Activated naive CD8-positive, alpha-beta T cell treated with anti-CD3 and anti-CD28 coated beads, Interleukin-2, amount 10 ng/mL, durations not matched to agents 7 days and 5 days (primary cell): ENCODE measurements at places on chromosomes 6 and 20. TPM values are rescaled to one million over a fixed set of nuclear protein-coding genes. Genes with fewer than 3 reads are reported as not detected.
A peak's percentile ranks its signal among the peaks of the same experiment; 100 is the strongest.

- H3K4me3 ChIP-seq: no peak overlapping the region
- H3K27ac ChIP-seq: no peak overlapping the region
- no peaks in the 10 kb centered on the region for H3K36me3 ChIP-seq
- DNase-seq: no peak
- H3K4me1 ChIP-seq: no peaks in the 10 kb centered on the region
- no peaks in the 10 kb centered on the region for H3K27me3 ChIP-seq
These were observed 145.2 kb downstream of the COL21A1 start for GRCh38 chr6:56102216-56102615.

- no peaks in the 10 kb centered on the region for H3K4me1 ChIP-seq
- no peak overlapping the region for H3K4me3 ChIP-seq
- no peaks in the 10 kb centered on the region for H3K36me3 ChIP-seq
- no peaks in the 10 kb centered on the region for H3K27me3 ChIP-seq
These were observed 111.0 kb downstream of the TBXT start for GRCh38 chr6:166056637-166057036.

RPS6KA2 gene
- 5.7 TPM for total RNA-seq

C6orf163 gene
- total RNA-seq: 3.4 TPM

GRCh38 chr6:33845031-33845745 is 41.4 kb upstream of the MLN start:
- H3K4me1 ChIP-seq: peaks cover 4% of the 10 kb centered on the region
- H3K4me3 ChIP-seq: no peak overlapping the region
- H3K27ac ChIP-seq: no peak overlapping the region

GRCh38 chr20:58870293-58871014 is 17.9 kb downstream of the GNAS start:
- no peak overlapping the region for H3K27ac ChIP-seq
- H3K27me3 ChIP-seq: peaks cover 21% of the 10 kb centered on the region
- no peak overlapping the region for H3K4me3 ChIP-seq
- H3K36me3 ChIP-seq: no peaks in the 10 kb centered on the region
- peaks cover 17% of the 10 kb centered on the region for H3K4me1 ChIP-seq

- H3K27ac ChIP-seq: no peak overlapping the region
- no peak for DNase-seq
- no peaks in the 10 kb centered on the region for H3K4me1 ChIP-seq
- H3K27me3 ChIP-seq: no peaks in the 10 kb centered on the region
These were observed 83.2 kb upstream of the EYA4 start for GRCh38 chr6:133157995-133158394.

TOMM34 gene
- 14.4 TPM for total RNA-seq

DNA sequence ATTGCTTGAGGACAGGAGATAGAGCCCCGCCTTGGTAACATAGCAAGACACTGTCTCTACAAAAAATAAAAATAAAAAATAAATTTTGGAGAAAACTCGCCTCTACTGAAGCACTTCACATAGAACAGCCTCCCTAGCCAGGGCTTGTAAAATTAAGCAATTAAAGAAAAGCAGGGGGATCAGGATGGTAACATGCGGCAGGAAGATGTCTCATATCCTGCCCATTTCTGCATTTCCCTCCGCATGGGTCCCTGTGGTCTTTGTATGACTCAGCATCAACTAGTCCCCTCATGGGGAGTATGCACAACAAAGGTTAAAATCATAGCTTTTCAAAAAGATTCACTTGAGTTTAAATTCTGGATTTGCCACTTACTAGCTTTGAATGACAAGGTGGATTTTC is 379.0 kb downstream of the EPHA7 start:
- no peaks in the 10 kb centered on the region for H3K36me3 ChIP-seq
- peaks cover 3% of the 10 kb centered on the region for H3K4me1 ChIP-seq
- no peak overlapping the region for H3K4me3 ChIP-seq
- DNase-seq: no peak

RAMACL gene
- 0.44 TPM for total RNA-seq

DNA sequence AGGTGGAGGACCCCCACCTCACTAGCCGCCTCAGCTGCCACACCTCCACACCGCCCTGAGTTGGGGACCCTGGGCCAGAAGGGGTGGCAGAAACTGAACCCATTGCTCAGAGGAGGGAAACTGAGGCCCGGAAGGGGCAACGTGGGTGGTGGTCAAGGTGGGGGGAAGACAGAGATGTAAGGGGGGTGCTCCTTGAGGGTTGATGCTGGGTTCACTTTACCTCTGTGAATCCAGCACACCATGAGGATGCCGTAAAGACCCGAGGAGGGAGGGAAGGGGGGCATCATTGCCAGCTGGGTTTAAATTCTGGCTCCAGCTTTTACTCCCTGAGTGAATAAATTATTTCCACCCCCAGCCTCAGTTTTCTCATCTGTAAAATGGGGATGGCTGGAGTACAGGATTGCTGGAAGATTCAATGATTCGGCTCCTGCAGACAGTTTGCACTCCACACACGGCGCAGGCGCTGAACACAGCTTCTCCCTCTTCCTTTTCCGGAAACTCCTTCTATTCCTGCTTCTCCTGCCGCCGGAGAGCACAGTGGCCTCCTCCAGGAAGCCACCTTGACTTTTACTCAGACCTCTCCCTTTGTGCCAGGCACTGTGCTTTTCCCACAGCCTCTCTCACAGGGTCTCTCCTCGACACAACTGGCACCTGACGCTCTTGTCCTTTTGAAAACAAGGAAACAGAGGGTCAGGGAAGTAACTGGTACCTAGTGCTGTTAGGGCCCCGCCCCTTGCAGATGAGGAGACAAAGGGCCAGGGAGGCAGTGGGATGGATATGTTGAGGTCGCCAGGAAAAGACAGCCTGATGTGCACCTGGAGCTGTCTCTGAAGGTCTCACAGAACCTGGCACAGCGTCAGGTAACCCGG is 59.4 kb downstream of the UBE2V1 start:
- no peaks in the 10 kb centered on the region for H3K36me3 ChIP-seq
- no peak overlapping the region for H3K4me3 ChIP-seq
- DNase-seq: no peak
- H3K27me3 ChIP-seq: peaks cover 9% of the 10 kb centered on the region
- peaks cover 11% of the 10 kb centered on the region for H3K4me1 ChIP-seq

MAK gene
- total RNA-seq: not detected

- H3K27me3 ChIP-seq: no peaks in the 10 kb centered on the region
- no peak overlapping the region for H3K27ac ChIP-seq
- no peak overlapping the region for H3K4me3 ChIP-seq
- H3K4me1 ChIP-seq: no peaks in the 10 kb centered on the region
- DNase-seq: no peak
- H3K36me3 ChIP-seq: no peaks in the 10 kb centered on the region
These were observed 618.0 kb downstream of the PRKN start for GRCh38 chr6:162109480-162110050.

- H3K36me3 ChIP-seq: peaks cover 8% of the 10 kb centered on the region
- peak overlapping the region; percentile 95 for H3K4me3 ChIP-seq
- peaks cover 37% of the 10 kb centered on the region for H3K4me1 ChIP-seq
- peak overlapping the region; percentile 96 for H3K27ac ChIP-seq
These were observed 1.2 kb downstream of the LMBRD1 start for GRCh38 chr6:69795469-69796072.

DNA sequence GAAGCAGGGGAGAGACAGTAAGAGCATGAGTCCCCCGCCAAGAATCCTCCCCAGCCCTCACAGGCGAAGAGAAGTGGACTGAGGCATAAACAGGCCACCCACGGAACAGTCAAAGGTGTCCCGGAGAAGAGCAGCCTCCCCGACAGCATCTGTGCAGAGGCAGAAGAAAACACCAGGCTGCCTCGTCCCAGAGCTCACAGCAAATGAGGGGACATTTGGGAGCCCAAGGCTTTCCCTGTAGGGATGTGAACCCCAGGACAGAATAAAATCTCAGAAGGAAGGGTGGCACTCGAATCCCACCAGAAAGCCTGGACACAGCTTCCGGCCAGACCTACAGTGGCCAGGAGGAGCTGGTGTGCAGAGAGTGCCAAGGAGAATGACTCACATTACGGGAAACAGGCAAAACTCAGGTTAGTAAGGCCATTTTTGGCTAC is 90.4 kb downstream of the DLL1 start:
- no peak overlapping the region for H3K27ac ChIP-seq
- H3K36me3 ChIP-seq: peaks cover 16% of the 10 kb centered on the region
- peaks cover 3% of the 10 kb centered on the region for H3K4me1 ChIP-seq
- H3K4me3 ChIP-seq: no peak overlapping the region
- H3K27me3 ChIP-seq: peaks cover 9% of the 10 kb centered on the region

- H3K4me1 ChIP-seq: no peaks in the 10 kb centered on the region
- no peaks in the 10 kb centered on the region for H3K36me3 ChIP-seq
- no peak overlapping the region for H3K4me3 ChIP-seq
- H3K27me3 ChIP-seq: no peaks in the 10 kb centered on the region
- no peak overlapping the region for H3K27ac ChIP-seq
These were observed 159.2 kb downstream of the CD109 start for GRCh38 chr6:73854998-73855718.

GRCh38 chr20:56257604-56258003 is 9.1 kb downstream of the MC3R start:
- no peaks in the 10 kb centered on the region for H3K4me1 ChIP-seq
- H3K36me3 ChIP-seq: no peaks in the 10 kb centered on the region
- no peak for DNase-seq
- H3K27me3 ChIP-seq: no peaks in the 10 kb centered on the region
- H3K4me3 ChIP-seq: no peak overlapping the region

DNA sequence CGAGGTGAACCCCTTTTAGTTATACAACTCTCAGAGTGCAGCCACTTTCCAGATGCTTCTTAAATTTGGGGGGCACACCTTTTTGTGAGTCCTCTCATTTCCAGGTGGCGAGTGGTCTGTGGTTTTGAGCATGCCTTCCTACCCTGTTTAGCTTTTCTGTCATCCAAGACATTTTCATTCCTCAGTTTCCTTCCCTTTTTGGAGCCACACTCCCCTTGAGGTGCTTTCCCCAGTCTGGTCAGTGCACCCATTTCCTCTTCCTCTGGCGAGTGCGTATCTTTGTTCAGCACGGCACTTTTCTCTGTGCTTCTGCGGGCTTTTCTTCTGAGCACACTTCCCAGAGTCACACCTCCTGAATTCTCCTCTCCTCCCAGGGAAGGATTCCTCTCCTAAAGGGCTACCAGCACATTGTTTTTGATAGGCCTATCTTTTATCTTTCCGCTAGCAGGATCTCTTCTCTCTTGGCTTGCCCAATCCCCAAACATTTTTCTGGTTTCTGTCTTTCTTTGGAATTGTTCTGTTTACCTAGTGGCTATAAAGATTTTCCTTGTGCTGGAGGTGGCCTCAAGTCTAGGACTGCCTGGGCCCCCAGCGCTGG is 1.4 kb downstream of the PHF20 start:
- peak overlapping the region; percentile 90 for H3K4me3 ChIP-seq
- peaks cover 25% of the 10 kb centered on the region for H3K36me3 ChIP-seq
- no peaks in the 10 kb centered on the region for H3K27me3 ChIP-seq
- peaks cover 54% of the 10 kb centered on the region for H3K4me1 ChIP-seq
- peak; percentile 37 for DNase-seq

- peaks cover 22% of the 10 kb centered on the region for H3K4me1 ChIP-seq
- no peaks in the 10 kb centered on the region for H3K27me3 ChIP-seq
- DNase-seq: peak; percentile 92
These were observed at the start of gene MAVS for GRCh38 chr20:3846740-3847428. Gene MAVS (plus strand): TSS chr20:3846834. CDS start chr20:3854625, 7,791 bp downstream.

DNA sequence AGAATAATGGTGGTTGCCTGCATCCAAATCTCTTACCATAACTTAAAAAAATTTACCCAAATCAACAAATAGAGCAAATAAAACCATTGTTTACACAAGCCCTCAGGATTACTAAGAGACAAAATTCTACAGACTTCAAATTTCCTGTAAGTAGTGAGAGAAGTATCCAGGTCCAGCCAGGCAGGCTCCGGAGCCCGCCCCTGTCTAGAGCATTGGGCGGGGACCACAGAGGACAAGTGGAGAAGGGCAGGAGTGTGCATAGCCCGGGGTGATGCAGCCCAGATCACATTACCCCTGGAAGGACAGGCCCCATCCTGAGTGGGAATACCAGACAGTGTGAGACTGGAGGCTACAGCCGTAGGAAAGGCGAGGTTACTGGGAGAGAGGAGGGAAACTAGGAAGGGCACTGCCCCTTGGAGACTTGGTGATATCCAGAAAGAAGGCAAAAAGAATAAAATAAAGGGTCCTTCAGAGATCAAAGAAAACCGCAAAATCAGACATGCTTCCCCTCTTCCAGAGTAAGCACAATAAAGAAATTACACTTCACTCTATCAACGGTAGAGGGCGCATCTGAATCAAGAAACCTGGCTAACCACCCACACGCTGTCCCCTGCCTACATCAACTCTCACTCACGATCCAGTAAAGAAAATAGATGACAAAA is 26.6 kb downstream of the RIN2 start:
- peaks cover 4% of the 10 kb centered on the region for H3K27me3 ChIP-seq
- DNase-seq: no peak
- peaks cover 6% of the 10 kb centered on the region for H3K4me1 ChIP-seq
- no peaks in the 10 kb centered on the region for H3K36me3 ChIP-seq
- H3K27ac ChIP-seq: no peak overlapping the region

DNA sequence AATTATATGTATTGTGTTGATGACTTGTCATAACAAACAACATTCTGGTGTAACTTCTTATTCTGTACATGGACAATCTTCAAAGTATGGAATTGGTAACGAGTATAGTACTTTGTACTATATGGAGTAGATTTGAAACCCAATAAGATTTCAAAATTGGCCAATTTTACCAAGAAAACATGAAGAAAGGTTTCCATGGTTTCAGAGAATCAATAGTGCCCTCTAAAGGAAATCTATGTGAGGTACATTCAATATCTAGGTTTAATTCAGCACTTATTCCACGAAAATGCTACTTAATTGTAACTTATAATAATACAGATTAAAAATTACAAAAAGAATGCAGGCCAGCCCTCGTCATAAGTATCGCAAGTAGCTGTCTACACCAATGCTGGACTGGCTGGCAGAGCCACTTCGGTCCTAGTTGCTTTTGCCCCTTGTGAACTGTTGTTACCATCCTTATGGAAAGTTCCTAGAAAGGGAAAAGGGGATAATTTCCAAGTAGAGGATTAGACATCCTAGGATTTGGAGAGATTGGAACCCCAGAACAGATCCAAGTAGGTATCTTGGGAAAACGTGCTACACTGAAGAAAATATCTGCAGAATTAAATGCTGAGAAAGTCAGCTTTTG is 70.9 kb downstream of the LCA5 start:
- peaks cover 16% of the 10 kb centered on the region for H3K27me3 ChIP-seq
- no peak for DNase-seq
- no peak overlapping the region for H3K27ac ChIP-seq
- no peaks in the 10 kb centered on the region for H3K36me3 ChIP-seq

DNA sequence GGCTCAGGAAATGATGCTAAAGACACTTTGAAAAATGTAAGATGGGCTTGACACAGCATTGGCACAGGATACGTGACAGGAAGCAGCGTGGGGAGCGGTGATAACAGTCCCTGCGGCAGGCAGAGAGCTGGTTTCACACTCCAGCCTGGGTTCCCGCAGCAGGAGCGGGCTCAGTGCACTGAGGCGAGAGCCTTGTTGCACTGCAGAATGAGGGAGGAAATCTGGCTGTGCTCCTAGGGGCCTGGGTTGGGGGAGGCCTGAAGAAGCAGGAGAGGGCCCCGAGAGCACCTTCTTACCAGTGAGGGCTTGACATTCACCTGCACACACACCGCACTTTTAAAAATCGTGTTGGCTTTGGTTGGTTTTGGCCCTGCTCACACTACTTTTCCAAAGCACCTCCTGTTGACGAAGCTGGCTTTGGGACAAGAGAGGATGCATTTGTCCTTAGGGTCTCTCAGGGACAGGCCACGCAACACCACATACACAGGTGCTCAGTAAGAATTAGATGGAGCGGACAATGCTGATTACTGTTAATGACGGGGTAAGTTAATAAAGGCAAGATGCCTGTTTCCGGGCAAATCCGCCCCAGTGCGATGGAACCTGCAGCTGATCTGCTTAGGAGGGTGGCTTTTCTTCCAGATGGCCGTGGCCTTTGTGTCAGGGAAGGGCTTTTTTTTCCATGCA is 49.4 kb upstream of the ARMC2 start:
- peaks cover 38% of the 10 kb centered on the region for H3K4me1 ChIP-seq
- H3K27ac ChIP-seq: peak overlapping the region; percentile 95
- DNase-seq: peak; percentile 67
- H3K36me3 ChIP-seq: peaks cover 1% of the 10 kb centered on the region

- H3K27me3 ChIP-seq: peaks cover 4% of the 10 kb centered on the region
- DNase-seq: no peak
- H3K36me3 ChIP-seq: no peaks in the 10 kb centered on the region
These were observed 21.6 kb downstream of the CNKSR3 start for GRCh38 chr6:154488802-154489437.

CCN6 gene
- total RNA-seq: not detected
